ENCODE measurements at places on chromosomes 3 and 15.

- no peak for DNase-seq
Observed at GRCh38 chr3:44530911-44531310, 24.1 kb upstream of the ZKSCAN7 start.

DNA sequence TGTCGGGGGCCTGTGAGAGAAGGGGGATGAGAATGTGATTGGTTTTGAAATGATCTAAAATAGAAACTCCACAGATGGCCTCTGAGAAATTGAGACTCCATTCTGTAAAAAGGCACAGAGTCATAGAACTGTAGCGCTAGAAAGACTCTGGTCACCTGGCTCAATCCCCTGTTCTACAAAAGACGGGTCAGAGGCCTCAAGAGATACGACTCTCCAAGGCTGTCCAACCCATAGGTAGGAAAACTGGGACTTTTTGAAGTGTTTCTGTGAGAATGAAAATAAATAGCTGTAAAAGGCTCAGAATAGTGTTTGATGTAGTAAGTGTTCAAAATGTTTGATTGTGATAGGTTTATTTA is 11.7 kb upstream of the TMC3 start:
- no peak for DNase-seq

DNA sequence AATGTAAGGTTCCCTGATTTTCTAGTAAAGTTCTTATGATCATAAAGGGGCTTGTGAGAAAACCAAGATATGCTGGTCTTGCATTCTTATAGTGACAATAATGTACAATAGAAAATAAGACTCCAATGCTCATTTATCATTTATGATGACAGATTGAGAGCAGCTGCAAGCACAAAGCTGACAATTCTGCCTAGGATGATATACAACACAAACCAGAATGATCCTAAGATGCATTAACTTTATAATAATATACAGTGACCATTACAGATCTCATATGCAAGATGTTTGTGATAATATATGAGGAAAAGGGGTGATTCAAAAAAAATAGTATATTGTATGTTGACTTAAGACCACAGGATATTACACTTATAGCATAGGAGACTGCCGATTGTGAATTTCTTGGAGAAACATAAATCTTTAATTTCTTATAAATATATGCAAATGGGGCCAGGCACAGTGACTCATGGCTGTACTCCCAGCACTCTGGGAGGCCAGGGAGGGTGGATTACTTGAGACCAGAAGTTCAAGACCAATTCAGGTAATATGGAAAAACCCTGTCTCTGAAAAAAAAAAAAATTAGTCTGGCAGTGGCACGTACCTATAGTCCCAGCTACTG is 387.0 kb downstream of the ZBBX start:
- no peak for DNase-seq

DNA sequence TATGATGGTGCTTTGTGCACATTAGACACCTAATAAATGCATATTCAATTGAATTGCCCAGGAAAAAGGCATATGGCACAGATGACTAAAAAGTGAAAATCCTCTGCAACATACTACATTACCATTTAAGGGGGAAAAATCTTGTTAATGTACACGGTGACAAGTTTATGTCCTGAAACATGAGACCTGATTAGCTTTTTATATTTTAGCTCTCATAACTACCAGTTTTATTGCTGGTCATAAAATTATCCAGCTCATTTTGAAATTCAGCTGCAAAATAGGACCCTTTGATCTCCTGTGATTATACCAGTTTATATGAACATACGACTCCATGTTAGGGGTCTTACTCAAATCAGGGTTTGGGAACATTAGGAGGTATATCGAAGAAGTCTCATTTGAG is 684.6 kb upstream of the CCDC54 start:
- DNase-seq = no peak

DNA sequence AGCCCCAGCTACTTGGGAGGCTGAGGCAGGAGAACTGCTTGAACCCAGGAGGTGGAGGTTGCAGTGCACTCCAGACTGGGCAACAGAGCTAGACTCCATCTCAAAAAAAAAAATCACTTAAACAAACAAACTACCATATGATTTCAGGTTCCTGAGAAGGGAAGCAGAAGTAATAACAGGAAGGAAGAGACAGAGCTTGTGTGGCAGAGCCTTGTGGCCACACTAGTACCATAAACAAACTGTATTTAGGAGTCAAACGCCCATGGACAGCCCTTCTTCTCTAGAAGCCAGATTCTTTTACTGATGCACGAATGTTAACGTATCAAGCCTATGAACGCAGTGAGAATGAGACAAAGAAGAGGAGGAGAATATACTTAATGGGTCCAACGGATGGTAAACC is 12.0 kb downstream of the MTMR10 start:
- no peak for DNase-seq

DNA sequence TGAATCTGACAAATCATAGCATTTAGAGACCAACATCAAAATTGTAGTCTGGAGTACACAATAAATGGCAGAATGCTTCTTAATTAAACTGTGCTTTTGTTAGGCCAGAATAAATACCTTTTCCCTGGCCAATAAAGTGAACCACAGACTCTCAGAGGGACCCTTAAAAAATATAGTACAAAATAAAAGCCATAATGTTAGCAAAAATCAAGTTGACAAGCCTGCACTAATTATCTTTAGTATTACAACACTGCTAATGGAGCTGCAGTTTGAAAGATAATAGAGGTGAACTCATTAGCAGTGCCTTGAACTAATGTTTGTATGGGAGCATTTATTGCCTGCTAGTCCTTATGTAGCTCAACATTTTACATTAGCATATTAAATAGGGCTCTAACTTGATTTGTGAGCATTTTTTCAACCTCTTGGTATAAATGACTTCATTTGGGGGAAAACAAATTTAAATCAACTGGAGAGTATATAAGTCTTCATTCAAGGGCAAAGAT is 801.3 kb downstream of the EPHA3 start:
- DNase-seq = no peak

- DNase-seq = no peak
Observed at GRCh38 chr15:36817776-36818175, 238.3 kb downstream of the CDIN1 start.

- DNase-seq = no peak
Observed at GRCh38 chr3:45952456-45952855, 9.2 kb downstream of the CXCR6 start.

DNA sequence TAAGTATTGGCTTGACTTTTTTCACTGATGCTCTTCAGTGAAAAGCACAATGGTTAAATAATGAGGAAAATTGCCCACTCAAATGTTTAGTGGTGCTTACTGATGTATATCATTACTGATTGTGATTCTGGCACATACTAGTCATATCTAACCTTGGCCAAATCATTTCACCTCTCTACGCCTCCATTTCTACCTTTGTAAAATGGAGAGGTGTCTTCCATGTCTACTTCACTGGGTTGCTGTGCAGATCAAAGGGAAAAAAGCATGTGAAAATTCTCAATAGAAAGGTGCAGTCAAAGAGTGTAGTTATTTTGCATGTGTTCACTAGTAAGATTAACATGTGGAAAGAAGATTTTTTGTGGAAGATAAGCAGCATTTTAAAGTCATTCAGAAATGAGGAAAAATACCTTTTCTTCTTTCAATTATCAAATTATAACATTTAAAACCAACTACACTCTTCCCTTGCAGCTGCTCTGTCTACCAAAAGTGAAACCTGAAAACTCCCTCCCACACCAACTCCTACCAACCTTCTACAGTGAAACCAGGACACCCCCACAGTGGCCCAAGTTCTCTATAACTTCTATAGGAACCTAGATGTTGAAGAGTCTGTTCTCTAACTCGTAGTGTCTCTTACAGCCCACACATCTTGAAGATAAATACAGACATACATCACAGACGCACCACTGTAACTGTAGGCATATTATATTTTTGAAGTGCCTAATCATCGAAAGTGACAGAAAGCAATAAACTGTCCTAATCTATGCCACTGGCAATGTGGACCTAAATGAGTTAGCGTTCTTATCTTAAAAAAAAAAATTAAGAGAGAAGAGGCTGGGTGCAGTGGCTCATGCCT is 1.4 kb downstream of the CD200R1 start:
- DNase-seq = no peak

DNA sequence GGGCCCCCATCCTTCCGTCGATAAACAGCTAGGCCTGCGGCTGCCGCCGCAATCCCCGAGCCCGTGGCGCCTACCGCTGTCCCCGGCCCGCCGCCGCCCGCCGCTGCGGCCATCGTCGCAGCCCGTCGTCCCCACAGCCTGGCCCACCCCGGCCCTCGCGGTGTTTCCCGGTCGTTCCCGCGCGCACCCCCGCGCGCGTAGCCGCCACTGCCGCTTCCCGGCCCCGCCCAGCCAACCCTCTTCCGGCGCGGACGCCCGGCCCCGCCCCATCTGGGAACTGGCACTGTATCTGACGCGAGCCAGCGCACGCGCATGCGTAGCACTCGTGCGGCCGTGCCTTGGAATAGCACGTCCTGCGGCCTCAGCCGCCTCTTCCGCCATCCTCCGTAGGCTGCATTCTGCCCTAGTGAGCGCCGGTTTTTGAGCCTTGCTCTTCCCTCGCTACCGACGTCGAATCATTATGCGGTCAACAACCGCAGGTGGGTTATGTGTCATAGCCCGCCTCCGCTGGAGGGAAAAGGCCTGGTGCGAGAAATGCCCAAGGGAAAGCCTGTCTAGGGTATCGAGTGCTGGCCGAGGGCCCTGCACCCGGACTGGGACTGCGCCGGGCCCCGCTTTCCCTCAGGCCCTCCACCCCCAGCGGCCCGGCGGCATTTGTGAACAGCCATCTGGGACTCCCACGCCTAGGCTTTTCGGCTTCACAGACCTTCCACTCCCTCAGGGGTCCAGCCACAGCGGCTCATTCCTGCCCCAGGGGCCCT is at the start of gene SMARCC1:
Gene SMARCC1, minus strand, starts transcription at position 209 of the 761 bp plus-strand sequence. Its CDS starts 96 bp downstream, at position 113.
- peak; percentile 99 for DNase-seq
